ENCODE measurements at places on chromosomes 5 and 9.

GRCh38 chr5:130061746-130062145 is 157.5 kb downstream of the CHSY3 start:
- no peak for DNase-seq

DNA sequence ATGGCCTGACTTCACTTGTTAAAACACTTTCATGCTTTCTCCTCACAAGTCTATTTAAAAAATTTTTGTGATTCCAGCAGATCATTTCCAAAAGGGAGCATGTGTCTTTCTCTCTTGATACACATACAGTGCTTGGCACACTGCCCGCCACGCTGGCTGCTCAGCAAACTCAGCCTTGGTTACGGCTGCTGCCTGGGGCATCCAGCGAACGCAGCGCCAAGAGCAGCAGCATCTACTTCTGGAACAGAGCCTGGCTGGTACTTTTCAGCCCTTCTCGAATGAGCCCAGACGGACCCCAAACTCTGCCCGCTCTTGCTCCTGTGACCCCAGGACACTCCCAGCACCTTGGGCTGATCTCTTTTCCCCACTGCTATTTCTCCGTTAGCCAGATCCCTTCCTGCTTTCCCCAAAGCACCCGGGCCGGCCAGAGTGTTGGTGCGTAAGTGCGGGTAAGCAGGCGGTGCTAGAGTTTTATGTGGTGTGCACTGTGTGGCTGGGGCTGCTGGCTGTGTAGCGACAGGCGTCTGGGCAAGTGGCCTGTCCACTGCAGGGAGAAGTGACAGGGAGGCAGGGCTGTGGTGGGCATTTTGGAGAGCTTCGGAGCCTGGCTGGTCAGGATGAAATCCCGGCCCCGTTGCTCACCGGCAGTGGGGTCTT is 73.2 kb downstream of the SH3PXD2B start:
- no peak for DNase-seq

DNA sequence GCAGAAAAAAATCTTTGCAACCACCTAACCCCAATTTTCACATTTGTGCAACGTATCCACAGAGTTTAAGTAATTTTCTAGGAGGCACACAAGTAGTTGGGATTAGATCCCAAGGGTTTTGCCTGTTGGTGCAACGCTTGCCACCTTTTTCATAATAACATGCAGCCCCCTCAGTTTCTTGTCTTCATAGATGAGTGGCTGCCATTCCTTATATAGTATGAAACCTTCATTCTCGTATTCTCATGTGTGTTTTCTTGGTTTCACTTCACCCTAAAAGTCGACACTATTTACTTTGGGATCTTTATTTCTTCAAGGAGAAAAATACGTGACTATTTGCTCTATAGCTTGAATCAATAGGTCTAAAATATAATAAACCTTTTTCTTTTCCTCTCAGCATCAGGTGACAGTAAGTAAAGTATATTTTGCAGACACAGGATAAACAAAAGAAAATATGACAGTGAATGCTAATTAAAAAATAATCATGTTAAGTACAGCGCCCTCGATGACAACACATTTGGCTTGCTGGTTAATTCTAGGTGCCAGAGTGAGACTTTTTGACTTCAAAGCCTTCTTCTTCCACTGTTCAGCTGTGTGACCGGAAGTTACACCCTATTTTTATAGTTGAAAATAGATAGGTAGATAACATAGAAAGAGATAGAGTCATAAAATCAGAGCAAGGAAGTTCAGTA is 342.8 kb upstream of the CCNG1 start:
- no peak for DNase-seq

- no peak for DNase-seq
These were observed 133.6 kb downstream of the OXCT1 start for GRCh38 chr5:41736641-41737040.

GRCh38 chr5:76069061-76069735 is 14.0 kb upstream of the SV2C start:
- no peak for DNase-seq

GRCh38 chr5:40796487-40796889 is 1.7 kb downstream of the PRKAA1 start:
- DNase-seq = no peak

GRCh38 chr5:156543348-156544145 is 216.6 kb downstream of the SGCD start:
- no peak for DNase-seq

DNA sequence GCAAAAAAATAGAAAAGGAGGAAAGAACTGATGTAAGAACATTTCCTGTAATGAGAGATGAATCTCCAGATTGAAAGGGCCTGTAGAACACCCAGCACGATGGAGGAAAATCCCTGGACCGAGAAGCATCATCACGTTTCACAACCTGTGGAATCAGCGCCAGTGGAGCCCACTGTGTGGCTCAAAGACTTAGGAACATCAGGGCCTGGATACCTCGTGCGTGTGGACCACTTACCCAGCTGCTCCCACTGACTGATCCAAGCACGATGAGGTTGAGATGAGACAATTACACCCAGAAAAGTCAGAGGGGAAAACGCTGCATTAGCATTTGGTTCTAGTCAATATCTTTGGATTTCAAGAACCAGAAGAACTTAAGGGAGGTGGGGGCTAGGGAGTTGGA is 224.6 kb downstream of the SYK start:
- DNase-seq = no peak

- DNase-seq = no peak
These were observed 64.0 kb downstream of the OTULIN start for GRCh38 chr5:14728459-14728938.

DNA sequence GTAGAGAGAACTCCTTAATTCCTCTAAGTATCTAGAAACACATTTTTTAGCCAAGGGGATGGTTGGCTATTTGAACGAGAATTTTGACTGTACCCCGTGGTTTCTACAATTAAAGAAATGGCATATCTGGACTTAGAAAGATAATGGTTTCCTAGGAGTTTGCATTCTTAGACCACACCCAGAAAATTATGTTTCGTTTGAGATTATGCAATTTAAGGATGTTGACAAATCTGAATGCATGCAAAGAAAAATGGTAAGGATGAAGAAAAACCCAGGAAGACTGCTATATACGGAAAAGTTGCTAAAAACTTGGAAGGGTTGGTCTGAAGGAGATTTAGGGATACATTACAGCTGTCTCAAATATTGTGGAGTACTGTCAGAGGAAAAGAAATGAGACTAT is 538.5 kb upstream of the WWC1 start:
- no peak for DNase-seq

- no peak for DNase-seq
These were observed 93.4 kb upstream of the DMAC1 start for GRCh38 chr9:7892975-7893374.

GRCh38 chr9:88164850-88165249 is 26.6 kb upstream of the SPATA31C2 start:
- no peak for DNase-seq

DNA sequence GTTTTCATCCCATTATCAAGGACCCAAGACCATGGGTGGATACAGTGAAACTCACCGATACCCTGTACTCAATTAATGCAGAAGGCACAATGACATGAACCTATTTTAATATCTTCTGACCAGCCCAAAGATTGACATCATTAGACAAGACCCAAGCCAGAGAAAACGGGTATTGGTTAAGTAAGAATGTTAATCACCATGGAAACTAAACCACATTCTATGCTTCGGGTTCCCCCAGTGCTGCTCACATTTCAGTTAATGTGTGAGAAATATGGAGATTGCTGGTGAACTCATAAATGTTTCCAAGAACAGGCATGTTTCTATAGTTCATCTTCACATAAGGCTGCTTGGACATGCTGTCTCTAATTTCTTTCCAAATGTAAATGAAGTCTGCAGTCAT is 77.0 kb downstream of the IRX2 start:
- DNase-seq = no peak

GRCh38 chr5:35659556-35659955 is 41.9 kb downstream of the SPEF2 start:
- DNase-seq = no peak

DNA sequence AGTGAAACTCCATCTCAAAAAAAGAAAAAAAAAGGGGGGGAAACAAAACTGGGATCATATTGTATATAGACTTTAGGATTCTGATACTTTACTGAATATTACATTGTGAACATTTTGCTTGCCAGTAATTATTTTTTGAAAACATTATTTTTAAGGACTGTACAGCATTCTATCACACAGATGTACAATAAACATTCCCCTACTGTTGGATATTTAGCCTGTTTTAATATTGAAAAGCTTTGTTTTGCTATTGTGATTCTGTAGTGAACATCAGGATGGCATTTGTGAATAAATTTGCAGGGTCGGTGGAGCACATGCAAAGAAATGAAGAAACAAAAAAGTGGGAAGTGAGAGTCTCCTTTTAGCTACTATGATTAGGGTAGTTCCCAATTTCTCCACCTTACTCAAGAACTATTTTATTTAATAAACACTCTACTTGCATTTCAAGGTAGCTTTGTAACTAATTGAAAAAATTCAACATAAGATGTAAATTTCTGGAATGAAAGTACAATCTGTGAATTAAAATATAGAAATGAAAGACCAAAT is 18.7 kb downstream of the RASGRF2 start:
- DNase-seq = no peak

GRCh38 chr5:63249960-63250359 is 671.3 kb downstream of the LRRC70 start:
- no peak for DNase-seq

GRCh38 chr5:401146-402034 is 41.6 kb upstream of the EXOC3 start:
- no peak for DNase-seq

DNA sequence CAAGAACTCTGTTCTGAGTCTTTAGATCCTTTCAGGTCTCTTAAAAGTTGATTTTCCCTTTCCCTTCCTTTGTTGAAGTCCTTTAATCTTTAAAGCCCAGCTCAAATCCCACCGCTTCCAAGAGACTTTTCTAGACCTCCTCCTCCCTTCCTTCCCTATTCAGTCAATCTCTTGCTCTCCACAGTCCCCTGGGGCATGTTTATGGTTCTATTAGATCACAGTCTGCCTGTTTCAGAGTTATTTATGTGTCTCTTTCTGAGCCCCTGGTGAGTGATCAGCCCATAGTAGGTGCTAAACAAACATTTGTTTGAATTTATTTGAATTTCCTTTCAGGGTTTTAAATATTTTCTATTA is 7.2 kb upstream of the ARSI start:
- DNase-seq = no peak

DNA sequence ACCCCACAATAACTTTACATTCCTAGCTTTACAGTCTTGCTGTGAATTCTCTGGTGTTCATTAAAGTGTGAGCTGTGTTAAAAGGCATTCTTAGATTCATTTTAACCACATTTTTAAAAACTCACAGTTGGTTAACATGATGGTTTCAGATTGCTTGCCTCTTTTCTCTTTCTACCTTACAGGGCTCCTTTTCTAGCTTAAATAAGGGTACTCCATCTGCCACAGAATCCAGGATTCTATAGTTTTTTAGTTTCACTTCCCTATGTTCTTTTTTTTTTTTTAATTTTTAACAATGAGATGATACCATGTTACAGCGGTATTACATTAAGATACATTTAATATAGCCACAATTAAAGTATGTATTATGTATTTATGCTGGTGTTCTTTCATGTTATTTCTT is 3.9 kb upstream of the FBXO4 start:
- DNase-seq = no peak

DNA sequence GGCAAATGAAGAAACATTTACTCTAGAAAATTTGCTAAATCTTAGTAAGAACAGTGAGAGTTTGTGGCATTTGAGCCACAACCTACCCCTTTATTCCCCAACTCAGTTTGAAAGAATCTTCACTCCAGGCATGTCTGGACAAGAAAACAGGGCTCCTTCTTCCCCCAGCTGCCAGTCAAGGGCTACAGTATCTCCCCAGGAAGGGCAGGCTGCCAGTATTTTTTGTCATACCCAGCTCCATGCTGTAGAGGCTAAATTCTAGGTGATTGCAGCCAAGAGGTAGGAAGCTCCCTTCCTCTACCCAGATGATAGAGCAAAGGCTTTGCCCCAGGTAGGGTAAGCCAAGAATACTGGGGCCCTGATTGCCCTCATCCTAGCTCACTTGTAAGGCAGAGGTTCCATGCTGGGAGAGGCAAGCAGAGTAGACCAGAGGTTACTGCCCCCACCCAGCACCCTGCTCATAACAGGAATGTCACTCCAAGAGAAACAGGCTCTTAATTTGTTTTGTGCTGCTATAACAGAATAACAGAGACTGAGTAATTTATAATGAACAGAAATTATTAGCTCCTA is 20.0 kb upstream of the GRPEL2 start:
- no peak for DNase-seq

DNA sequence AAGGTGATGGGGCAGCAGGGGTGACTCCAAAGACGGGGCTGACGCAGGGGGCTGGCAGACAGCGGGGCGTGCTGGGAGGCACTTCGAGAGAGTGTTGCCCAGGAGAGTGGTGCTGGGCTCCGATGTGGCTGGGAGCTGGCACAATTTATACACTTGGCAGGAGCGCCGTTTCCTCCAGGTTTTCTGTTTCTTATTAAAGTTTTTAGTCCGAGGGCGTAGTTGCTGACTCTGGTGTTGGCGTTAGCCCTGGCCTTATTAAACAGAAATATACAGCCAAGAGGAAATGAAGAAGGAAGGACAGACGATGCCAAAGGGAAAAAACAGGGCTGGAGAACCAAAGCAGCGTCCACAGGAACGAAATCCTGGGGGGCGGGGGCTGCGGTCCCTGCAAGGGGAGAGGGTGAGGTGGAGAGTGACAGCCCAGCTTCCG is 139.6 kb upstream of the PHYKPL start:
- DNase-seq = no peak
